G401 (cell line): ENCODE measurements at places on chromosomes 5 and 9. TPM values are rescaled to one million over a fixed set of nuclear protein-coding genes. Genes with fewer than 3 reads are reported as not detected.
A peak's percentile ranks its signal among the peaks of the same experiment; 100 is the strongest.

- DNase-seq, result no peak
These were observed 155.5 kb upstream of the EPB41L4A start for GRCh38 chr5:112574536-112574935.

DNA sequence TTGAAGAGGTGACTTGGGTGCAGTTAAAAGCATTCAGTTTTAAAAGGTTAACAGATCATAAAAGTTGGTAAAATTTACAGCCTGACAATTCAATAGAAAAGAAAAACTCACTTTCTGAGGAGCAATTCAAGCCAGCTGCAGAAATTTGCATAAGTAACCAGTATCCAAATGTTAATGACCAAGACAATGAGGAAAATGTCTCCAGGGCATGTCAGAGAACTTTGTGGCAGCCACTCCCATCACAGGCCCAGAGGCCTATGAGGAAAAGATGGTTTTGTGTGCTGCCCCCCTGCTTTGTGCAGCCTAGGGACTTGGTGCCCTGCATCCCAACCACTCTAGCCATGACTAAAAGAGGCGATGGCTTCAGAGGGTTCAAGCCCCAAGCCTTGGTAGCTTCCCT lies 1406.5 kb upstream of the ACO1 start:
- DNase-seq, result no peak

The SNCAIP gene
- not detected in 2 replicates for total RNA-seq

The OR1Q1 gene
- not detected in 2 replicates for total RNA-seq

DNA sequence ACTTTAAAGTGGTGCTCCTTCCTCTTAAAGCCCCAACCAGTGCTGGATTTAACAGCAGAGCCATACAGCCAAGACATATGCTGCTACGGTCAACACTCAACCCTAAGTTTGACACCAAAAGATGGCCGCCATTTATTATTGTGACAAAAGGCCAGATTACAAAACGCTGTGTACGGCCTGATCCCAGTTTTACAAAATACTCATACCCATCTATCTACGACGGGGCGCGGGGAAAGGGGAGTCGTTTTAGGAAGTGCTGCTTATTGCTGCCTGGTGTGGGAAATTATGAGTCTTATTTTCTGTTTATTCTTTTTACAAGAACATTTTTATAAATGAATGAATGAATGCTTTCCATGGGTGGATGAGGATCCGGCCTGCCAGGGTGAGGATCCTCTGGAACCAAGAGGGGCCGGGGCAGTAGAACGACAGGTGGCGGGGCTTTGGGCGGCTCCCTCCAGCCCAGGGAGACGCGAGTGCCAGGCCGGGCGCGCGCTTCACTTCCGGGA lies 457 bp upstream of the IDNK start:
- DNase-seq, result no peak

The BRINP1 gene
- total RNA-seq, result not detected in 2 replicates

The SLC45A2 gene
- total RNA-seq, result 0.17 TPM in 1 of 2 replicates, not detected in the other

- no peak for DNase-seq
These were observed 86.6 kb downstream of the ZNF608 start for GRCh38 chr5:124659798-124660197.

The ZCCHC7 gene
- total RNA-seq, result 14.1 and 20.5 TPM in 2 replicates

GRCh38 chr9:14752271-14752670 lies 29.7 kb upstream of the CER1 start:
- peak; percentile 53 for DNase-seq

GRCh38 chr5:178902849-178903248 lies 7.1 kb downstream of the ZFP2 start:
- no peak for DNase-seq

The ANKRD34B gene
- total RNA-seq, result 0.17 TPM in 1 of 2 replicates, not detected in the other

DNA sequence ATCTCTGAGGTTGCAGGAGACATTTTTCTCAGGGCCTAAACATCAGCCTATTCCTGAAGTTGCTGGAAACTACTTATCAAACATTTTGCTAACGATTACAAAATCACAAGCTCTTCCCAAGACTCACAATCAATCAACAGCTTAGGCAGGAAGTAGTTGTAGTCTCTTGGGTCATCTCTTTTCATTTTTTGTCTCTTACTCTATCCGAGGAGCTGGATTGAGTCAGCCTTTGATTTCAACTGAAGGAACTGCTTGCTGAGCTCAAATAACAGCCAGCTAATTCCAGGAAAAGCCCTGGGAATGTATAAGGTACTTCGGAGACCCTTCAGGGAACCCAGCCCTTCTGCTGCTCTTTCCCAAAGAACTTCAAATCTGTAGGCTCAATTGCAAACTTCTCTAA lies 398.9 kb downstream of the PLK2 start:
- no peak for DNase-seq

- DNase-seq, result no peak
These were observed 596.6 kb upstream of the ZNF608 start for GRCh38 chr5:125343015-125343414.

DNA sequence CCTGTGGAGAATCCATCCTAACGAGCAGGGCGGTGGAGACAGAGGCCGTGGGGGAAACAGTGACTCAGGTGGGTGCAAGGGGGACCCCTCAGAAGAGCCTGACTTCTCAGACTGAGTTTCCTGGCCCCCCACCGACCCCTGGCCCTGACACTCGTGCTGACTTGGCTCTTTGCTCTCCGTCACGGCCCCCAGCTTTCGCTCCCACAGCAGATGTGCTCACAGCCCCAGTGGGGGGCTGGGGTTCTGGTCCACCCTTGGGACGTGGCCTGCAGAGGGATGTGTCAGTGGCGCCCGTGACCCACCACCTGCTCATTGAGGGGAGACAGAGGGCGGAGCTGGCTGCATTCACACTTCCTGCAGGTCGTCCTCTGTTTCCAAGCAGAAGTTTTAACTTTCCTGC lies 62.9 kb upstream of the IRX4 start:
- no peak for DNase-seq

The BARHL1 gene
- total RNA-seq, result not detected in 2 replicates

DNA sequence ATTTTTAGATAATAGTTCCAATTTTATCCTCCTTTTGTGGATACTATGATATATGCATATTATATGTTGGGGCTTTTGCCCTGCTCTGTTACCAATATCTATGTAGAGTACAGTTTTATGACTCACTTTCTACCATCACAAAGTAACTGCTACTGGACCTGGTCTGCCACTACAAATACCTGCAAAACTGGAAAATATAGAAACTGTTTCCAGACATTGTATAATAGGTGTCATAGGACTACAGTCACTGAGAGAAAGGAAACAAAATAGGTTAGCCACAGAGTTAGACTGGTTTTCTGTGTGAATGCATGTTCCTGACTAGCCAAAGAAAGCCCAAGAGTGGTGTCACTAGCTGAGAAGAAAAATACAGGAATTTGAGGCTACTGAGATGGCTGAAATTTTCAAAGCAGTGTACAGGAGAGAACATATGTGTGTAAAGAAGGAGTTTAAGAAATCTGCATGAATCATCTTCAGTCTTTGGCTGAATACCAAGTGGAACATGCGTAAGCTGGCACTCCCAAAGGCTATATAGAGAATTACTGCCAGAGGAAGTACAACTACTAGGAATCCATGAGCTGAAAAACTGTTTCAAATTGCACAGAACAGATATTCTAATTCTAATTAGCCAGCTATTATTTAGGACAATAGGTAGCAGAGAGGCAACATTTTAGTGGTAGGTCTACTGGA lies 29.0 kb upstream of the FAM174A start:
- no peak for DNase-seq

DNA sequence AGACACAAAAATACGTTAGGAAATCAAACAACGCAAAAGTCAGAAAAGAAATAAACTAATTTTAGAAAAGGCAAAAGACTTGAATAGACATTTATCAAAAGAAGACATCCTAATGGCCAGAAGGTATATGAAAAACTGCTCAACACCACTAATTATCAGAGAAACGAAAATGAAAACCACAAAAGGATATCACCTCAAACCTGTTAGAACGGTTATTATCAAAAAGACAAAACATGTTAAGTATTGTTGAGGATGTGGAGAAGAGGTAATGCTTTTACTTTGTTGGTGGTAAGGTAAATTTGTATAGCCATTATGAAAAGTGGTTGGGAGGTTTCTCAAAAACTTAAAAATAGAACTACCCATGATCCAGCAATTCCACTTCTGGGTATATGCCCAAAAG lies 230.0 kb upstream of the RGMB start:
- DNase-seq, result no peak

DNA sequence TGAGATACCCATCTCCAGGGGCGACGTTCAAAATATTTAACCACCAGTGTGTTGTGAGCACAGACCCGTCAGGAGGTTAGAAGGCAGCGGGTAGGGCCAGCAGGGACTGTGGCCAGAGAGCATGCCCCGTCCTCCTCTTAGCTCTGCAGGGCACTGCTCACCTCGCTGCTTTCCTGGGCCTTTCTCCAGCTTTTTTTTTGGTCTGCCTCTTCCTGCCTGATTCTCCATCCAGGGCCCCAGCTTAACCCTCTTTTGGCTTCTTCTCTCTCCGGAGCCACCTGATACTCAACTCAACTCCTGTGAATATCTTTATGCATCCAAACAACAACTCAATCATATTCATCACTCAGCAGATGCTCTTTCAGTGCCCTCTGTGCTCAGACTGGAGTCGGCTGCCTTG lies 44.0 kb downstream of the TMOD1 start:
- DNase-seq, result peak; percentile 88
